ENCODE measurements at places on chromosomes 2 and 18. TPM values are rescaled to one million over a fixed set of nuclear protein-coding genes. Genes with fewer than 3 reads are reported as not detected.

- H3K4me3 ChIP-seq, result no peak overlapping the region
- H3K4me1 ChIP-seq, result no peaks in the 10 kb centered on the region
- no peak overlapping the region for H3K27ac ChIP-seq
- DNase-seq, result no peak
These were observed 99.9 kb upstream of the LINC00305 start for GRCh38 chr18:64248836-64249235.

- peaks cover 10% of the 10 kb centered on the region for H3K27me3 ChIP-seq
- H3K4me3 ChIP-seq, result no peak overlapping the region
- no peak overlapping the region for H3K27ac ChIP-seq
- H3K36me3 ChIP-seq, result no peaks in the 10 kb centered on the region
These were observed 242.1 kb upstream of the OSR1 start for GRCh38 chr2:19600506-19600905.

DNA sequence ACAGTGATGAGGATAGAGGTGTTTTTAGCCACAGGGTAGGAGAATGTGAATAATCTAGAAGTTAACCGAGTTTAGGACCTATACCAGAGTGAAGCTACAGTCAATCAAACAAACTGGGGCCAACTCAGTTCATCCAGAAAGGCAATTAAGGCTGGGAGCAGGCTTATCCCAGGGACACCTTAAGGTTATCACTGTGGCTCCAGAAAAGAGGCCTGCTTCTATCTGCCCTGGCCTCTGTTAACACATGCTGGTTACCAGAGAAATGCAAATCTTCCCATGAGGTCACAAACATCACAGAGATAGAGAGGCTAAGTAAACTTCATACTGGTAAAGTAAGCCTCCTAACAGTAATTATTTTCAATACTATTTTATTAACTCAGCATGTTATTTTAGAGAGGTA is 93.2 kb upstream of the GRB14 start:
- peaks cover 3% of the 10 kb centered on the region for H3K4me1 ChIP-seq
- H3K36me3 ChIP-seq, result no peaks in the 10 kb centered on the region
- H3K27ac ChIP-seq, result no peak overlapping the region
- DNase-seq, result no peak
- H3K27me3 ChIP-seq, result no peaks in the 10 kb centered on the region

CCDC68 gene
- 0.56 TPM for total RNA-seq

DNA sequence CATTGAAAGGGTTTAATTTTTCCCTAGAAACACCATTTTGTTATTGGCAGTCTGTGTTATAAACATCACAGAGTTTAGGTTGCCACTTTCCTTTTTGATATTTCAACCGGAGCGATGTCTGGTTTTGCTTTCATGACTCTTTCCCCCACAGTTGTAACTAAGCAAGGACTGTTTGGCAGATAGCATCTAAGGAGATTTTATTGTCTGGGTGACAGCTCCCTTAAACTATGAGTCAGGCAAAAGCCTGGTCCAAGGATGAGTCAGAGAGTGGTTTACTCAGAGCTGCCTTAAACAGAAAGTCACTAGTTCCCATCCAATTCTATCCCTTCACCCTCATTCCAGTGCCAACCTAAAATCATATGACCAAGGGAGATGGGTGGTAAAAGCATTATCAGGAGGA is 341.6 kb upstream of the VWC2L start:
- H3K36me3 ChIP-seq, result no peaks in the 10 kb centered on the region
- H3K4me1 ChIP-seq, result peaks cover 11% of the 10 kb centered on the region
- no peaks in the 10 kb centered on the region for H3K27me3 ChIP-seq
- DNase-seq, result no peak

DNA sequence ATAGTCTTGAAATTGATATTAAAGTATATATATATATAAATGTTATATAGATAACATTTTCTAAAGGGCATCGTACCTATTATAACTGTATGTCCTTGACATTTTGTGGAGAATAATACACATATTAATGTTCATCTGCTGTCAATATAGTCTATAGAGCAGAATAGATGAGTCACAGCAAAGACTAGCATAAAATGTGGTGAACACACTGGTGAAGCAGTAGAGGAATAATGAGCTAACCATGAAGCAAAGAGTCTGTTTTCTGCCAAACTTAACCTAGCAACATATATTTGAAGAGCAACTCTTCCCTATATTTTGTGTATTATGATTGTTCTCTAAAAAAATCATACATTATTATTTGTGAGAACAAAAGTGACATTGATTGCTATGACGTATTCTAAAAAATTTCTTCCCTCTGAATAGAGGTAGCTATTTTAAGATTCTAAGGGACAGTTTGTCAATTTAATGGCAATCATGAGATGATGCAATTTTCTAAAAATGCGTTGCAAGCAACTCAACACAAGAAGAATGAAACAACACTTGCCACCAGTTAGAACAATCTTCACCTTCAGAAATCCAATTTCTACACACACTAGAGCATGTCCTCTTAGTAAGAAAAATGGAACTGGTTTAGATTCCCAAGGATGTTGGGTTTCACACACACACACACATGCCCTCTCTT is 22.0 kb downstream of the DOCK10 start:
- H3K27me3 ChIP-seq, result no peaks in the 10 kb centered on the region
- no peaks in the 10 kb centered on the region for H3K36me3 ChIP-seq
- no peak for DNase-seq
- no peak overlapping the region for H3K27ac ChIP-seq
- H3K4me1 ChIP-seq, result no peaks in the 10 kb centered on the region

GRCh38 chr2:16584824-16585540 is 80.7 kb downstream of the CYRIA start:
- DNase-seq, result no peak
- H3K27ac ChIP-seq, result no peak overlapping the region
- no peaks in the 10 kb centered on the region for H3K27me3 ChIP-seq

GRCh38 chr2:55763721-55764120 is 70.1 kb upstream of the PNPT1 start:
- DNase-seq, result no peak
- no peaks in the 10 kb centered on the region for H3K36me3 ChIP-seq
- no peaks in the 10 kb centered on the region for H3K27me3 ChIP-seq
- H3K4me1 ChIP-seq, result no peaks in the 10 kb centered on the region
- no peak overlapping the region for H3K27ac ChIP-seq
- no peak overlapping the region for H3K4me3 ChIP-seq

DNA sequence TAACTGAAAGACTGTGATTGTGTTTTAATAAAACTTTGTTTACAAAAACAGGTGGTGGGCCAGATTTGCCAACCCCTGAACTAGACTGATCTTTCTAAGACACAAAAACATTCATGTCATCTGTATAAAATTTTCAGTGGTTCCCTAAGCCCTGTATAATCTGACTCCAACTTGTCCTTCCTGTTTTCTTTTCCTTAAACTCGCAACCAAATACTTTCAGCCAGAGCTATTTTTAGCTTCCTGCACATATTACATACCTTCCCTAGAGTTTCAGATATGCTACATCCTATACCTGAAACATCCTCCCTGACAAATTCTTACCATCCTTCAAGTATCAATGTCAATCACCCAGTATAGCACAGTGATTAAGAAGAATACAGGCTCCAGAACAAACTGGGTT is 4.8 kb downstream of the GCFC2 start:
- no peak for DNase-seq
- H3K27ac ChIP-seq, result no peak overlapping the region
- H3K27me3 ChIP-seq, result no peaks in the 10 kb centered on the region
- H3K4me3 ChIP-seq, result no peak overlapping the region
- no peaks in the 10 kb centered on the region for H3K4me1 ChIP-seq

- no peaks in the 10 kb centered on the region for H3K36me3 ChIP-seq
- H3K27ac ChIP-seq, result no peak overlapping the region
- H3K27me3 ChIP-seq, result no peaks in the 10 kb centered on the region
- no peak overlapping the region for H3K4me3 ChIP-seq
These were observed 110.0 kb downstream of the TRIB2 start for GRCh38 chr2:12826781-12827180.

Data from endodermal cell (in vitro differentiated cells).